ENCODE measurements at places on chromosomes 12 and 14. TPM values are rescaled to one million over a fixed set of nuclear protein-coding genes. Genes with fewer than 3 reads are reported as not detected.
A peak's percentile ranks its signal among the peaks of the same experiment; 100 is the strongest.

DNA sequence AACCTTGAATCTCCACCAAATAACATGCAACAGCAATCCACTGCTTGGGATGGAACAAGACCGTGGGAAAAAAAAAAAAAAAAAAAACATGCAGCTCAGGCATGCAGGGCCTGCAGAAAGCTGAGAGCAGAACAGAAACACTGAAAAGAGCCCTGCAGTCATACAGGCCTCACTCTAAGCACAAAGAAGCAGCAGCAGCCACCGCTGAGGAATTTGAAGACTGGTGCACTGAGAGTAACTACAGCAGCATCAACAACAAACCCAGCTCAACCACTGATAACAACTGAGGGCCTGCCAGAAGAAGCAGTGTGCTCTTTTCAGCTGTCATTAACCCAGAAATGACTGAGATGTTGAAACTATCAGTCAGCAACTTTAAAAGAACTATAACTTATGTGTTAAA, 354.7 kb upstream of the TMTC1 start:
- H3K36me3 ChIP-seq: no peaks in the 10 kb centered on the region
- no peak overlapping the region for H3K27ac ChIP-seq
- H3K4me1 ChIP-seq: peaks cover 6% of the 10 kb centered on the region

The PCNX1 gene
- total RNA-seq: 55.6 TPM

- H3K36me3 ChIP-seq: no peaks in the 10 kb centered on the region
- H3K4me3 ChIP-seq: no peak overlapping the region
- peak; percentile 67 for DNase-seq
- H3K27ac ChIP-seq: no peak overlapping the region
Observed at GRCh38 chr12:62977418-62977817, 42.5 kb upstream of the PPM1H start.

The CFL2 gene
- 53.7 TPM for total RNA-seq

DNA sequence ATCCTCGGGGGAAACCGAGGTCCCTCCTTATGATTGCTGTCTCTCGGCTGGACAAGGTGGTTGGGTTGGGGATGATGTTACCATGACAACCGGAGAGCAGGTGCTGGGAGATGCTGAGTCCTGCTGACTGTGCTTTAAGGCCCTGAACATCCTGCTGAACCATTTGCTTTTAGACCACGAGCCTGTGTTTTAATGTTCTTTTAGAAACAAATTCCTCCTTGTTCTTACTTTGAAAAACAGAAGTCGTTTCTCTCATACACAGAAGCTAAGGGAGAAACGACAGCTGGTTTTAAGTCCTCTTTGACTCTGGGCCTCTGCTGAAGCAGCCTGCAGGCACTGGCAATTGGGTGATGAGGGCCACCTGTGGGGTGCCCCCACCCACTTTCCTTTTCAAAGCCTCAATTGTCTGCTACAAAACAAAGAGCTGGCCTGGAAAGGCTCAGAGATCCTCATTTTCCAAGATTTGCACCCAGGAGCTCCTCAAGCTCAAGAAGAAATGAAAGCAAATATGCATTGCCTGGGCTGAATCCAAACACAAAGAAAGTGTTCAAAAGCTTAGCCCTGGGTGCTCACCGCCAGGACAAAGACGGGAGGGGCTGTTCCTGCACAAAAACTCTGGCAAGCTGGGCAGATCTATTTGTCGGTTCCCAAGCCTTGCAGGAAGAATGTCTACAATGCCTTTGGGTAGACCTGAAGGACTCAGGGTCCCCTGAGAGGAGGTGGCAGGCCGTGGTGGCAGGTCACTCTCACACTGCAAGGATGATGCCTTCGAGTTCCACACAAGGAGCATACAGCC, 90.0 kb upstream of the CLMN start:
- H3K27ac ChIP-seq: no peak overlapping the region
- H3K4me1 ChIP-seq: no peaks in the 10 kb centered on the region
- no peaks in the 10 kb centered on the region for H3K27me3 ChIP-seq
- no peak overlapping the region for H3K4me3 ChIP-seq
- H3K36me3 ChIP-seq: peaks cover 6% of the 10 kb centered on the region

The APOF gene
- not detected for total RNA-seq

DNA sequence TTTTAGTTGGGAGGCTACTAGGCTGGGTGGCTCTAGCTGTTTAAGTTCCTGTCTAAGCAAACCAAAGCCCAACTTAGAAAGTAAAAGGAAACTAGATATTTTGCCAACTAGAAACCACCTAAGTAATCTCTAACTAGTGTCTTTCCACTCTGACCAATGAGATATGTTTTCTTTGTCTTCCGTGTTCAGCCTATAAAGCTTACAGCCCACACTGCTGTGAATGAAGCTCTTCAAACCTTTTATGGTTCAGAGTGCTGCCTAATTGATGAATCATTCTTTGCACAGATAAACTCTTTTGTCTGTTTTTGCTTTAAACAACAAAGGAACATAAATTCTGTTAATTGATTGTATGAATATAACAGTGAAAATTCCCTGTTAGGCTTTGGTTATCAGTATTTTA, 66.1 kb downstream of the FUT8 start:
- no peak overlapping the region for H3K4me3 ChIP-seq
- H3K4me1 ChIP-seq: no peaks in the 10 kb centered on the region
- no peaks in the 10 kb centered on the region for H3K27me3 ChIP-seq
- peak overlapping the region; percentile 18 for H3K27ac ChIP-seq
- DNase-seq: peak; percentile 6

The KRT82 gene
- total RNA-seq: not detected

DNA sequence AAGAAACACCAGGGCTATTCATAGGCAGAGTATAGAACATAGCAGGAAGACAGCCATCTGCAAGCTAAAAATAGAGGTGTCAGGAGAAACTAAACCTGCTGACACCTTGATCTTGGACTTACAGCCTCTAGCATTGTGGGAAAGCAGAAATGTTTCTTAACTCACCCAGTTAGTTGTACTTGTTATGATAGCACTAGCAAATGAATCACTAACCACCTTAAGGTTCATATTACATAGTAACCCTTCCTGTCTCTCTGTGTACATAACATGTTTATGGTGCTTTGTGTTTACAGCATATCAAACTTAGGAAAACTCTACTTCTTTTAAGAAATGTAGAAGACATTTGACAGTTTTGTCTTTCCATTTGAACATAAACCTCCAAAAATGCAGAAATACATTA, 1031.3 kb downstream of the FSCB start:
- DNase-seq: peak; percentile 17
- H3K27me3 ChIP-seq: no peaks in the 10 kb centered on the region

- no peak for DNase-seq
- no peak overlapping the region for H3K4me3 ChIP-seq
- H3K27ac ChIP-seq: no peak overlapping the region
- H3K4me1 ChIP-seq: no peaks in the 10 kb centered on the region
- no peaks in the 10 kb centered on the region for H3K36me3 ChIP-seq
Observed at GRCh38 chr14:63192085-63192484, 12.2 kb upstream of the RHOJ start.

The SOAT2 gene
- not detected for total RNA-seq

The IAPP gene
- not detected for total RNA-seq

The AHNAK2 gene
- total RNA-seq: 286 TPM

The GARIN6 gene
- not detected for total RNA-seq

The KRT74 gene
- not detected for total RNA-seq

The CRADD gene
- 17.1 TPM for total RNA-seq

DNA sequence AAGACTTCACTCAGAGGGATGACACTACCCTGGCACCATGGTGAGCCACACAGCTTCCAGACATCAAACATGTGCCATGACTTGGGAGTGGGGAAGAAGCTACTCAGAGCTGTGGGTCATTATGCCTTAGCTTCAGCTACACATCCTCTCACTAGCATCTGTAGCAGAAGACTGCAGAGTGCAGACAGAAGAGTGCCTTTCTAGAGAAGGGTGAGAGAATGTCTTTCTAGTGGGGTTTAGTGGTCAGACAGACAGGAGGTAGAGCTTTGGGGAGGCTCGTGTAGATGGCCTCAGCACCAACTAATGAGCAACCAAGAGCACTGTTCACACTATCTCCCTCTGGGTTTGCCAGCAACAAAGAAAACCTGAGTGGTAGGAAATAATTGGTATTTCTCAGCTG, 4.9 kb upstream of the B4GALNT3 start:
- no peak overlapping the region for H3K27ac ChIP-seq
- no peaks in the 10 kb centered on the region for H3K36me3 ChIP-seq
- no peaks in the 10 kb centered on the region for H3K4me1 ChIP-seq

- H3K4me3 ChIP-seq: no peak overlapping the region
- peaks cover 15% of the 10 kb centered on the region for H3K36me3 ChIP-seq
- no peak for DNase-seq
- H3K4me1 ChIP-seq: no peaks in the 10 kb centered on the region
Observed at GRCh38 chr12:18363321-18363720, 102.0 kb downstream of the PIK3C2G start.

DNA sequence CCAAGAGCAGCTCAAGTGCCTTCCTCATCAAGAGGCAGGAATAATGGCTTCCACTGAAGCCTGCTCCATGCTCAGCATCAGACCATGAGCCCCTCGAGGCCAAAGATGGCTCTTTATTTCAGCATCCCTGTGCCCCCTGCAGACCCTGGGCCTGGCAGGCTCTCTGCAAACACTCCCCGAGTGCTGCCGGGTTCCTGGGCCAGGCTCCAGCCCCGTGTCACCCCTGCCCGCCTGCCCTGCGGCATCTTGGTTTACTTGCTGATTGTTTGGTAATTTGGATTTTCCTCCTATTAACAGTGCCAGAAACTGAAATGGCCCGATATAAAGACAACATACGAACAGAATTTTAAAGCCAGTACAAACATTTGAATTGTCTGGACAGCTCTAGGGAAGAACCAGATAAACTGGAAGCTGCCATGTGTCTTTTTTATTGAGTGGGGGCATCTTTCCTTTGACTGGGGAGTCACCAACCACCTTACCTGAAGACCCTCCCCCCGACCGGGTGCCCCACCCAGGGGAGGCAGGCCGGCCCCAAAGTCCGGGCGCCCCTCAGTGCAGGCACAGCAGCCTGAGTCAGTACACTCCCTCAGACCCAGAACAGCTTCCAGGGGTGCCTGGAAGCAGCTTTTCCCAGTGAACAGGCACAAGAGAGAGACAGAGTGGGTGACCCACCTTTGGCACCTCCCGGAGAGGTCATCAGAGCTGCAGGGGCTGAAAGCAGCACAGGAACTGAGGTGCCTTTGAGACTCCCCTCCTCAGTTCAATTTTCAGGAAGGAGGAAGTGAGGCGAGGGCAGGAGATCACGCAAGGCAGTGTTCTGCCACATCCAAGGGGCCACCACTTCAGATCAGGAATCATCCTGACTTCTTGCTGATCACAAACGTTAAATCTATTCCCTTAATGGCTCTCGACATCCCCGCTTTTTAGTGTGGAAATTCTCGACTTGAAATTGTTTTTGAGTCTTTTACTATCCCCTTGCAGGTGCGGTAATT, 30.6 kb downstream of the ITPK1 start:
- H3K36me3 ChIP-seq: peaks cover 7% of the 10 kb centered on the region
- no peak for DNase-seq
- H3K27ac ChIP-seq: peak overlapping the region; percentile 77

GRCh38 chr12:8455727-8456360, at the start of gene CLEC6A:
Gene CLEC6A (plus strand): TSS chr12:8455962. CDS start chr12:8456112, 150 bp downstream.
- no peak for DNase-seq
- H3K4me3 ChIP-seq: no peak within 1 kb of the TSS
- H3K4me1 ChIP-seq: no peaks in the 10 kb centered on the region
- peaks cover 36% of the 10 kb centered on the region for H3K27me3 ChIP-seq
- H3K36me3 ChIP-seq: no peaks in the 10 kb centered on the region
- no peak within 1 kb of the TSS for H3K27ac ChIP-seq

GRCh38 chr12:112029301-112029700, 16.1 kb downstream of the ERP29 start:
- no peak for DNase-seq
- H3K36me3 ChIP-seq: peaks cover 88% of the 10 kb centered on the region
- H3K4me3 ChIP-seq: no peak overlapping the region
- no peaks in the 10 kb centered on the region for H3K27me3 ChIP-seq
- peaks cover 6% of the 10 kb centered on the region for H3K4me1 ChIP-seq

DNA sequence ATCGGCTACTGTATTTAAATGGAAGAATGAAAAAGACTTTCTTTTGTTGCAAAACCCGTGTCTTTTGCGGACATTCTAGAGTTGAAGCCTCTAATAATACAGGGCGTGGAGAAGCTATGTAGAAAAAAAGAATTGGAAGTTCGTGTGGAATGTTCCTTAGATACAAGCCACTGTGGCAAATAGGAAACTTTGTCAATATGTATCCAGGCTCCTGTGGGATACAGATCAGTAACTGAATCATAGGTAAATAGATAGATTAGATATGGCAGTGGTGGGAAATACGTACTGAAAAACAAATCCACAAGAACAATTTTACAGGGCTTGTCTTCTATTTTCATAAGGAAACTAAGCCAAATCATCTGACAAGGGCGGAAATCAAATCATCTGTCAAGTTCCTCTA, 245.4 kb downstream of the EGLN3 start:
- H3K27ac ChIP-seq: no peak overlapping the region
- DNase-seq: no peak
- H3K4me3 ChIP-seq: no peak overlapping the region
- no peaks in the 10 kb centered on the region for H3K27me3 ChIP-seq
- no peaks in the 10 kb centered on the region for H3K4me1 ChIP-seq

DNA sequence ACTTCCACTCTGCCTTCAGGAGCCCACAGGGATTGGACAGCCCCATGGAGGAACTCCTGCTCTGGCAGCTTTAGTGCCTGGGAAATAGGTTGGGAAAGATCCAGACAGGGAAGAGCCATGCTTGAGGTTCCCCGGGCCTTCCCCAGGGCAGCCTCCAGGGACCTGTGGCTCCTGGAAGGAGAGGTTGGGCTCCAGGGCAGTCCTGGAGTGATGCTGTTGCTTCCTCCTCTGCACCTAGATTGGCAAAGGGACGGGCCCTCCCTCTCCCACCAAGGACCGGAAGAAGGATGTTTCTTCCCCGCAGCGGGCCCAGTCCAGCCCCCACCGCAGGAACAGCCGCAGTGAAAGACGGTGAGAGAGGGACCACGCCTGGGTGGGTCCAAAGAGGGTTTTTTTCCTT, 16.5 kb downstream of the VASH1 start:
- no peaks in the 10 kb centered on the region for H3K4me1 ChIP-seq
- peaks cover 18% of the 10 kb centered on the region for H3K36me3 ChIP-seq
- H3K27me3 ChIP-seq: no peaks in the 10 kb centered on the region
- no peak for DNase-seq

- peaks cover 17% of the 10 kb centered on the region for H3K4me1 ChIP-seq
- H3K36me3 ChIP-seq: peaks cover under 1% of the 10 kb centered on the region
- H3K27me3 ChIP-seq: no peaks in the 10 kb centered on the region
- DNase-seq: no peak
- H3K27ac ChIP-seq: no peak overlapping the region
Observed at GRCh38 chr14:84804468-84804867, 725.5 kb upstream of the FLRT2 start.

The SLC17A8 gene
- total RNA-seq: not detected
